ENCODE measurements at places on chromosomes 16 and 17. TPM values are rescaled to one million over a fixed set of nuclear protein-coding genes. Genes with fewer than 3 reads are reported as not detected.

HBA1 gene
- not detected for total RNA-seq

SLC47A1 gene
- not detected for total RNA-seq

SLC35G3 gene
- not detected for total RNA-seq

SALL1 gene
- not detected for total RNA-seq

SSTR5 gene
- not detected for total RNA-seq

SLC39A11 gene
- 19.7 TPM for total RNA-seq

BAIAP3 gene
- not detected for total RNA-seq

FOXJ1 gene
- not detected for total RNA-seq

P2RX1 gene
- total RNA-seq: not detected

HOXB8 gene
- total RNA-seq: not detected

NOTUM gene
- total RNA-seq: not detected

MFSD6L gene
- not detected for total RNA-seq

YBX2 gene
- under 0.01 TPM for total RNA-seq

TRIM25 gene
- total RNA-seq: 18.1 TPM

PRR29 gene
- total RNA-seq: under 0.01 TPM

GUCY2D gene
- not detected for total RNA-seq

FAM117A gene
- total RNA-seq: 2.7 TPM

CSH1 gene
- not detected for total RNA-seq

WNT9B gene
- not detected for total RNA-seq

TP53TG3B gene
- not detected for total RNA-seq

ALOX15B gene
- total RNA-seq: 0.11 TPM

MT1H gene
- not detected for total RNA-seq

THUMPD1 gene
- 82.1 TPM for total RNA-seq

OSGIN1 gene
- 0.39 TPM for total RNA-seq

VPS9D1 gene
- 9.8 TPM for total RNA-seq

MYO15B gene
- total RNA-seq: 4.7 TPM

MT3 gene
- not detected for total RNA-seq

CRISPLD2 gene
- 254 TPM for total RNA-seq

KRT33B gene
- not detected for total RNA-seq

KRT40 gene
- not detected for total RNA-seq

CD300H gene
- not detected for total RNA-seq

EEF2K gene
- 28.3 TPM for total RNA-seq

KRTAP1-5 gene
- not detected for total RNA-seq

SOST gene
- total RNA-seq: not detected

KRT28 gene
- not detected for total RNA-seq

GALNS gene
- total RNA-seq: 28.5 TPM

KRTAP16-1 gene
- not detected for total RNA-seq

RCVRN gene
- not detected for total RNA-seq

NTN1 gene
- 0.65 TPM for total RNA-seq

PRDM7 gene
- total RNA-seq: not detected

GJD3 gene
- total RNA-seq: 0.33 TPM

TEKT1 gene
- total RNA-seq: not detected

KRT20 gene
- not detected for total RNA-seq

C1QL1 gene
- total RNA-seq: 0.39 TPM

ADAM11 gene
- total RNA-seq: 6.3 TPM

FBXL16 gene
- total RNA-seq: 0.11 TPM

CDRT15 gene
- not detected for total RNA-seq

LHX1 gene
- under 0.01 TPM for total RNA-seq

SLC35G6 gene
- not detected for total RNA-seq

CMTM1 gene
- total RNA-seq: 2.1 TPM

CCL14 gene
- total RNA-seq: not detected

ARHGAP44 gene
- total RNA-seq: 2.4 TPM

TRPV2 gene
- total RNA-seq: 0.79 TPM

RNFT1 gene
- total RNA-seq: 21.7 TPM
